ENCODE measurements at places on chromosomes 3 and 15.

- no peaks in the 10 kb centered on the region for H3K4me1 ChIP-seq
- peaks cover 4% of the 10 kb centered on the region for H3K36me3 ChIP-seq
- H3K27ac ChIP-seq = no peak overlapping the region
- no peak for DNase-seq
Measured at GRCh38 chr3:119160361-119160760, 13.0 kb upstream of the UPK1B start.

GRCh38 chr15:98853617-98854420 is 153.8 kb downstream of the PGPEP1L start:
- no peaks in the 10 kb centered on the region for H3K36me3 ChIP-seq
- peaks cover 33% of the 10 kb centered on the region for H3K4me1 ChIP-seq
- H3K4me3 ChIP-seq = peak overlapping the region; percentile 96
- H3K27ac ChIP-seq = peak overlapping the region; percentile 98
- H3K27me3 ChIP-seq = peaks cover 5% of the 10 kb centered on the region

DNA sequence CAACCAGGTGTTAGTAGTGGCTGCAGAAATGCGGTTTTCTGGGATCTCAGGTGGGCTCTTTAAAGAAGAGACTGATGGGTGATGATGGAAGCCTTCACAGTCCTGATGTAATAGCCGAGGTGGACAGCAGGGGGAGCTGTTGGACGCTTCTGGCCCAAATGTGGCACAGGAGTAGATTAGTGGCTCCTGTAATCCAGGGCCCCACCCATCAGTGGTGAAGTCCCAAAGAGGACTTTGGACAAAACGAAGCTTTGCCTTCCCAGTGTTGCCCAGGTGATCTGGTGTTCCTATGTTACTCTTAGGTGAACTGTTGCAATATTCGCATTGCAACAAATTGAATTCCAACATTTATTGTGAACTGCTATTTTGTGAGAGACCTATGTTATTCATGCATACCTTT is 31.8 kb upstream of the MYZAP start:
- no peaks in the 10 kb centered on the region for H3K36me3 ChIP-seq
- H3K4me3 ChIP-seq = no peak overlapping the region
- H3K4me1 ChIP-seq = peaks cover 18% of the 10 kb centered on the region
- peak; percentile 33 for DNase-seq
- peaks cover 41% of the 10 kb centered on the region for H3K27me3 ChIP-seq

DNA sequence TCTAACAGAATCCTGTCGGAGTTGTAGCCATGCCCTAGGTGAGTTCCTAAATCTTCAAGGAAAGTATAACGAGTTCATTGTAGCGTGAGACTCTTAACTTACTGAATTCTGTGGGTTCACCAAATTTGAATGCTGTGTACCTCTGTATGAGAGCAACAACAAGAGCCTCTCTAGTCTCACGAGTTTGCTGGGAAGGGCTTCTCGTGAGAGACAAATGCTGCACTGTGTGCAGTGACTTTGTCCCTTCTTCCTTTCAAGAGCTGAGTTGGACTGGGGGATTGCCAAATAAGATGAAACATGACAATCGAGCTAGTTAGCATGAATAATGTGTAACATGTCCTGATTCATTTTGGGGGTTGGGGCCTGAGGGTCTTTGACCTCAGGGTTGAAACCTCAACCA is 32.2 kb downstream of the KAT2B start:
- no peaks in the 10 kb centered on the region for H3K36me3 ChIP-seq
- no peak for DNase-seq
- H3K27ac ChIP-seq = peak overlapping the region; percentile 57

DNA sequence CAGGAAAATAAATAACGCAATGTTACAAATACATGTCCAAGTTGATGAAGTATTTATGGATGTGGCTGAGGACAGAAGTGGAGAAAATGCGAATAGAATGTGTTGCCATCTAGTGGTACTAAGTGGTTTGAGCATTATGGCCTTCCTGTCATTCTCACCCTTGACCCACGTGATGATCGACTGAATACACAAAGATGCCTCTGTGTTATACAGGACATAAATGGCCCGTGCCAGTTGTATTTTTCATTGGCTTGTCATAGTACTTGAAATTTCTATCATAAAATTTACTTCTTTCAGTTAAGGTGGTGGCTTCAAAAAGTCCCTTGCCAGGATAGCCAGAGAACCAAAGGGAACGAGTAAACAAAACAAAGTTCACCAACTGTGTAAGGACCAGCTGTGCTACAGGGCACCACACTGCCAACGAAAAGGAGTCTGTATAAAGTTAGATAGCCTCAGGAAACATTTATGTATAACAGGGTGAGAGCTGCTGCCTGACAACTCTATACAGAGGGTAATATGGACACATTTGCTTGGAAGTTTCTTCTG is 103.7 kb downstream of the MYH15 start:
- H3K27ac ChIP-seq = no peak overlapping the region

- no peak for DNase-seq
- no peak overlapping the region for H3K27ac ChIP-seq
- no peaks in the 10 kb centered on the region for H3K36me3 ChIP-seq
- peaks cover 61% of the 10 kb centered on the region for H3K27me3 ChIP-seq
- no peaks in the 10 kb centered on the region for H3K4me1 ChIP-seq
Measured at GRCh38 chr15:80426316-80426715, 22.1 kb downstream of the ARNT2 start.

DNA sequence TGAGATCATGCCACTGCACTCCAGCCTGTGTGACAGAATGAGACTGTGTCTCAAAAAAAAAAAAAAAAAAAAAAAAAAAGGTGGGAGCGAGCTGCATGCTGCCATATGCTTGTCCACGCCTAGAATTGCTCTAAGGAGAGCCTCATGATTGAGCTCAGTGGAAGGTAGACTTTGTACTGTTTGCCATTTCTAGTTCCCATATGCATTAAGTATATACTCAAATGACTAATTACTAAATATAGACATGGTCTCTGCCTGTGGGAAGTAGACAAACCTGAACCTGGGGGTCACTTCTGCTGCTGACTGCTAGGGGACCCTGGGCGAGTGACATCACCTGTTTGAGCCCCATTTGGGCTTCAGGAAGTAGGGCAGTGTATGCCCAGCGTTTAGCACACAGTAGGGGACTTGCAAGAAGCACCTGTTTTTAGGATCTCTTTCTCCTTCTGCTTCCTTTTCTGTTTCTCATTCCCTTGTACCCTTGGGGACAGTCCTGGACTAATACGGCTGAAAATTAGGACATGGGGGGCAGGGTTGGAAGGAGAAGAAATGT is 27.2 kb downstream of the PRKCD start:
- H3K27ac ChIP-seq = no peak overlapping the region
- peaks cover 8% of the 10 kb centered on the region for H3K36me3 ChIP-seq
- DNase-seq = no peak
- no peaks in the 10 kb centered on the region for H3K27me3 ChIP-seq
- H3K4me3 ChIP-seq = no peak overlapping the region
- peaks cover 4% of the 10 kb centered on the region for H3K4me1 ChIP-seq

- H3K27me3 ChIP-seq = no peaks in the 10 kb centered on the region
- no peak for DNase-seq
- H3K27ac ChIP-seq = no peak overlapping the region
- peaks cover 4% of the 10 kb centered on the region for H3K4me1 ChIP-seq
- H3K4me3 ChIP-seq = no peak overlapping the region
Measured at GRCh38 chr3:134526319-134526718, 40.5 kb downstream of the CEP63 start.

Measured in T-helper 17 cell (primary cell).